Left colon (tissue), 2 donors: ENCODE measurements at places on chromosomes 1 and 21.

GRCh38 chr1:163035446-163036249, 33.5 kb upstream of the RGS4 start:
- DNase-seq, result no peak

DNA sequence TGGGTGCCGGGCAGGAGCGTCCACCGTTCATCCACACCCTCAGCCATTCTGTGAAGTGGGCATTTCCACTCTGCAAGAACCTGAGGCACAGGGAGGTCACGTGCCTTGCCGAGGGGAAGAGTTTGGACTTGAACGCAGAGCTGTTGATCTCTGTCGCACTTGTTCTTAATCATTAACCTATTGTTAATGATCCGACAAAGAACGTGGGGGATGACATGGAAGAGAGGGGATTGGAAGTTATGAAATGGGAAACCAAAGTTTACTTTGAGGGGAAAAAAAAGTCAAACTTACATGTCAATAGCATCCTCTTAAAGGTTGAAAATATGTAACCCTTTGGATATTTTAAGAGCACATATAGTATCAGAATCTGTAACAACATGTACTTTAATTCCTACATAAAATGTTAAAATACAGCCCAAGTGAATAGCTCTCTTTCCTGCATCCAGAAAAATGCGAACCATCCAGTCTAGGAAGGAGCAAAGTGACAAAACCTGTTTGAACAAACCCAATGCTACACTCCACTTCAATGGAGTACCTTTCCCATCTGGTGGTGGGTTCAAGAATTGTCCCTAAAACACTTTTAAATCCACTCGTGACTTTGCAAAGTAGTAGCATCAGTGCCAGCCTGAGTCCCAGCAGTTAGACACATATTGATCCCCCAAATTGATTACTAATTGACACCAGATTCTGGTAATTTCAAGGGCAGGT, 75.5 kb downstream of the SETD4 start:
- DNase-seq, result no peak

GRCh38 chr1:229339520-229339919, 3.3 kb downstream of the CCSAP start:
- DNase-seq, result no peak

DNA sequence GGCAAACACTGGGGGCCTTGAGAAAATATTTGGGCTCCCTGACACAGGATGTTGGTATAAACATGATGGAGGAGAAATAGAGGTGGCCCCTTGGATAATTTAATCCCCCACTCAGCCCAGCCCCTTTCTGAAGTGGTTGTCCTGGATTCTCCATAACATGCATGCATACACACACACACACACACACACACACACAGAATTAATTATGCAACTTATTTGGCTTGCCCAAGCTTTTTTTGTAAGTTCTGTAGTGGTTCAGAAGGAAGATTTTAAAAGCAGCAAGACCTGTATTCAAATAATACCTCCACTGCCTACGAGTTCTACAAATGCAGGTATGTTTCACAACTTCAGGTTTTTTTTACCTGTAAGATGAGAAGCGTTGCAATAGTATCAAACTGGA, 15.0 kb downstream of the ATF3 start:
- no peak for DNase-seq

- no peak for DNase-seq
Observed at GRCh38 chr1:207355513-207356295, 34.2 kb downstream of the CD55 start.

- no peak for DNase-seq
Observed at GRCh38 chr1:117630423-117630998, 24.7 kb downstream of the TENT5C start.

GRCh38 chr1:89673251-89673650, 40.3 kb downstream of the LRRC8C start:
- DNase-seq, result no peak

GRCh38 chr1:171606402-171606941, 15.6 kb upstream of the MYOCOS start:
- DNase-seq, result no peak

- DNase-seq, result peak; percentile 68
Observed at GRCh38 chr1:54671985-54672608, 30.5 kb downstream of the MROH7 start.

DNA sequence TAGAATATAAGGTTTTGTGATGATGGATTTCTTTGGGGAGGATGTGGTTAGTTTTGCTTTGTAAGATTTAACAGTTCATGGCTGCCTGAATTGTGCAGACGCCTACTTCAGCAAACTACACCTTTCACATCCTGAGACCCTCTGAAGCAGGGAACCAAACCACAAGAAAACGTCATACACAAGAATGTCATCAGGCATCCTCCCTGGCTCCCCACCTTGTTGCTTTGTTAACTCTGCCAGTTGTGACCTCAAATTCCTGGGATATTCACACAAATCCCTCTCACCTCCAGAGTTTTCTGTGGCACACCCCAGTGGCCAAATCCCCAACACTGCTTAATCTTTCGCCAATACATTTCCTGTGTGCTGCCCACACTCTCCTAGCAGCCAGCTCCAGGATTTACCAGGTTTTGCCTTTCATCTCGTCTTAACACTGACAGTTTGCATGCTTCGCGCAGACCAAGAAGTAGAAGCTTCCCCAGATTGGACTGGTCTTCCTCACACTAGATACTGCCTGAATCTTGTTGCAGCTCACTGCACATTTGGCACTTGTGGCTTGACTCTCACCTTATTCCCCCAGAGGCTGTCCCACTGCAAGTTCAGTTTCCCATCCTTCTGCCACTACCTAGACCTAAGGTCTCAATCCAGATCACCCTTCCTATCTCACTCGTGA, 51.1 kb upstream of the CTTNBP2NL start:
- DNase-seq, result no peak
